ENCODE measurements at places on chromosomes 4 and X. TPM values are rescaled to one million over a fixed set of nuclear protein-coding genes. Genes with fewer than 3 reads are reported as not detected.
A peak's percentile ranks its signal among the peaks of the same experiment; 100 is the strongest.

The IL3RA gene
- total RNA-seq: 4.6 TPM

- no peak overlapping the region for H3K27ac ChIP-seq
- H3K36me3 ChIP-seq: no peaks in the 10 kb centered on the region
- H3K4me1 ChIP-seq: no peaks in the 10 kb centered on the region
- DNase-seq: no peak
- no peak overlapping the region for H3K4me3 ChIP-seq
- no peaks in the 10 kb centered on the region for H3K27me3 ChIP-seq
Measured at GRCh38 chr4:84530871-84531270, 31.8 kb upstream of the NKX6-1 start.

DNA sequence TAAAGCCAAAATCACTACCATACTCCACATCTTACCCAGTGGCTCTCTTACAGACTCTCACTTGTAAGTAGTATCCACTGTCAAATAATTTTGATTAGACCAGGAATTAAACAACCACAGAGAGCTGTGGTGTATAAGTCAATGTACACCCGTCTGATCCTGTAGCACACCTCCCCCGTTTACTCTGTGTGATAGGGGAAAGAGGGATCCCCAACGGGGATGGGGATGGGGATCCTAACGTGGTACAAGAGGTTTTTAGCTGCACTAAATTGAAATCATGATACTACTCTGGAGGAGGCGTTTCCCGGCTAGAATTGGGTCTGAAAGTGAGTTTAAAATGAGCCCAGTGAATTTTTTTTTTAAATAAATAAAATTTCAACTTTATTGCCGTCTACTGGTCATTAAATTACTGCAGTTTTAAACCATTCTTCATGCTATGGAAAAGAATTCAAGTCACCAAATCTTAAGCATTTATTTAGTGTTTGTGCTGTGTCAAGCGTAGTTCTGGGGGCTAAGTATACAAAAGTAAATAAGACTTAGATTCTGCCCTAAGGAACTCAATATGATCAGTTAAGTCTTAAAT lies 76.6 kb downstream of the INTS12 start:
- no peak overlapping the region for H3K27ac ChIP-seq
- H3K4me1 ChIP-seq: peaks cover 6% of the 10 kb centered on the region
- H3K4me3 ChIP-seq: no peak overlapping the region

- no peak overlapping the region for H3K4me3 ChIP-seq
- H3K27me3 ChIP-seq: peaks cover 3% of the 10 kb centered on the region
- no peaks in the 10 kb centered on the region for H3K36me3 ChIP-seq
- H3K27ac ChIP-seq: no peak overlapping the region
- H3K4me1 ChIP-seq: peaks cover 2% of the 10 kb centered on the region
Measured at GRCh38 chrX:107626481-107626880, 1.8 kb upstream of the PRPS1 start.

The PPP1R2C gene
- total RNA-seq: not detected

DNA sequence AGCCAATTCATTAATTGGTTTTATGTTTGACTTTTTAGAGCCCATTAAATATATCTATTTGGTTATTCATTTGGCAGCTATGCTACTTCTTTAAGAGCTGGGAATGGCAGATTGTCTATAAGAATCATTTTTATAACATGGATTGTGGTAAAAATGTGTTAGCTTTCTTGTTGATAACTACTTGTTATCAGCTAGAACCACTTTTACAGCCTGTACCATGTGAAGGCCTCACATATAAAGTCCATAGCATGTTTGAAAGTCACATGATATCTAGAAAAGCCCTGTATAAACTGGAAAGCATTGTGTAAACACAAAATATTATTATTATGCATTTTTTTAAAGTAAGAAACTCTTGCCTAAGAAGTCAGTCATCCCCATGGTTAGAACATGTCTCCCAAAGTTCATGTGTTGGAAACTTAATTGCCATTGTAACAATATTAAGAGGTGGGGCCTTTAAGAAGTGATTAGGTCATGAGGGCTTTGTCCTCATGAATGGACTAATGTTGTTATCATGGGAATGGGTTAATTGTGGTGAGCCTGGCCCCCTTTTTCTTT lies 110.9 kb upstream of the BMP2K start:
- peaks cover 4% of the 10 kb centered on the region for H3K4me1 ChIP-seq
- no peak overlapping the region for H3K4me3 ChIP-seq
- no peaks in the 10 kb centered on the region for H3K27me3 ChIP-seq
- no peak overlapping the region for H3K27ac ChIP-seq
- H3K36me3 ChIP-seq: no peaks in the 10 kb centered on the region

The CITED1 gene
- total RNA-seq: 3.8 TPM

The FATE1 gene
- total RNA-seq: not detected

GRCh38 chr4:16705341-16705740 lies 193.1 kb downstream of the LDB2 start:
- H3K27me3 ChIP-seq: no peaks in the 10 kb centered on the region
- peaks cover 3% of the 10 kb centered on the region for H3K4me1 ChIP-seq
- H3K4me3 ChIP-seq: no peak overlapping the region
- H3K27ac ChIP-seq: no peak overlapping the region

- H3K27me3 ChIP-seq: no peaks in the 10 kb centered on the region
- H3K4me3 ChIP-seq: no peak overlapping the region
- H3K4me1 ChIP-seq: no peaks in the 10 kb centered on the region
- no peak for DNase-seq
- H3K27ac ChIP-seq: no peak overlapping the region
Measured at GRCh38 chr4:8548731-8549351, 31.4 kb upstream of the GPR78 start.

DNA sequence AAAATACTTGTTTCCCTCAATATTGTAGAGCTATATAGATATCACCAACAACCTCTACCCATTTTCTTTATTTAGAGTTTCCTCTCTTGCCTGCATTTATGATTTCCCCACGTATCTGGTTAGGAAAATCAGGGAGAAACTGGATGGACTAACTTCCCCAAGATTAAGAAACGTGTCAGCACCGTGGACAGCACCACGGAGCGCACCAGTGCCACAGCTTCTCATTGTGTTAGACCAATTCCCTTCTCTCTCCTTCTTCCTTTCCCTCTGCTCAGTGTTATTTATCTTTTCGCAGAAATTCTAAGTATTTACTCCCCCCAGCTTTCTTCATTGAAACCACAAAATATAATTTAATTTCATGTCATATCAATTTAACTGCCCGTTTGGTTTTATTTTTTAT lies 568.6 kb upstream of the BOD1L1 start:
- H3K4me1 ChIP-seq: no peaks in the 10 kb centered on the region
- DNase-seq: peak; percentile 39
- H3K36me3 ChIP-seq: no peaks in the 10 kb centered on the region
- H3K4me3 ChIP-seq: no peak overlapping the region

The MAGEC3 gene
- not detected for total RNA-seq

- DNase-seq: peak; percentile 89
- no peaks in the 10 kb centered on the region for H3K27me3 ChIP-seq
- no peaks in the 10 kb centered on the region for H3K36me3 ChIP-seq
Measured at GRCh38 chrX:65034668-65035445, 58.6 kb upstream of the ZC4H2 start.

DNA sequence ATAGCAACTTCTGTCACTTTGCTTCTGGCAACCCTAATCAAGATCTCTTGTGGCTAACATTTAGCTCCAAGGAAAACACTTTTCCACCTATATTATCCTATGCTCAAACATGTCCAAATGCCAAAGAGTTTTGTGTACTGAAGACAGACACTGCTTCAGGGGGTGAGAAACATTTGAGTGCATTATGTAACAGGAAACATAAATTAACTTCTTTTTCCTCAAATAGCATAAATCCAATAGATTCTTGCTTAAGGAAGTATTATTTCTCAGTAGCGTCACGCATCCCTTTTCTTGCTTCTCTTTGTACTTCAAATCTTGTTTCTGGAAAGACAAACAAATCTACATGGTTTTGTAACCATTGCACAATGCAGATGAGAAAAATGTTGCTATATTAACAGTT lies 839.1 kb downstream of the GLUD2 start:
- H3K27ac ChIP-seq: no peak overlapping the region
- no peaks in the 10 kb centered on the region for H3K36me3 ChIP-seq
- H3K4me3 ChIP-seq: no peak overlapping the region
- no peaks in the 10 kb centered on the region for H3K27me3 ChIP-seq

The APLN gene
- 0.31 TPM for total RNA-seq

The RASGEF1B gene
- total RNA-seq: 15.0 TPM

- H3K4me3 ChIP-seq: no peak overlapping the region
- no peak overlapping the region for H3K27ac ChIP-seq
- no peaks in the 10 kb centered on the region for H3K4me1 ChIP-seq
- no peaks in the 10 kb centered on the region for H3K36me3 ChIP-seq
- DNase-seq: no peak
- H3K27me3 ChIP-seq: no peaks in the 10 kb centered on the region
Measured at GRCh38 chr4:114875630-114876029, 237.8 kb downstream of the NDST4 start.

DNA sequence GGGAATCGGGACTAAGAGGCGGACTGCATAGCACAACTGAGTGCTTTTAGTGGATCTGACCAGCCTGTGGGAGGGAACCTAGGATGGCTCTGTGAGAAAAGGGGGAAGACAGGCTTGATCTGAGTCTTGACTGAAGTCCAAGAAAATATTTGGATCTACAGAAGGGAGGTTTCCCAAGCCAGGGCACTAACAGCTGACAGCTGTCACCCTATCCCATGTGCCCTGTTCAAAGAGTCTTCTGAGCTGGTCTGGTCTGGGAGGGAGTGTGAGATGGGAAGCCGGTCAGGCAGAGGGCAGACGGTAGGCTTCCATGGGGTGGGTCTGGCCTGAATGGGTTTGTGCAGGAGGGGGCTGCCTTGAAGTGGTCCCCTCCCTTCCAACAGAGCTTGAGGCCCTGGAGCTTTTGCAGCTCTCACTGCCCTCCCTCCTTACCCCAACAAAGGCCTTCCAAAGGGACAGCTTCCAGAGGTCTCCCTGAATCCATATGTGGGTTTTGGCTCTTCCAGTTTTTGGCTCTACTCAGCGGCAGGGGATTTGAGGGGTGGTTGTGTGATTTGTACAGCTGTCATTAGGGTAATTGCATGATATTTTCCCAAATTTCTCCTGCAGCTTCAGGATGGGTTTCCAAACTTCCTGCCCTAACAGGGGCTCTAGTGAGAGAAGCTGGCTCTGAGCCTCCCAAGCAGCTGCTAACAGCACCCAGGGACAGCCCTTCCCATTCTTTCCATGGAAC lies 643.7 kb downstream of the BCOR start:
- no peak for DNase-seq
- no peaks in the 10 kb centered on the region for H3K36me3 ChIP-seq
- peaks cover 6% of the 10 kb centered on the region for H3K27me3 ChIP-seq
- peaks cover 10% of the 10 kb centered on the region for H3K4me1 ChIP-seq
- no peak overlapping the region for H3K4me3 ChIP-seq
- H3K27ac ChIP-seq: no peak overlapping the region

The MAOB gene
- total RNA-seq: 58.5 TPM

The POF1B gene
- 13.1 TPM for total RNA-seq

The TAB3 gene
- total RNA-seq: 26.9 TPM

The FGFR3 gene
- 25.5 TPM for total RNA-seq

DNA sequence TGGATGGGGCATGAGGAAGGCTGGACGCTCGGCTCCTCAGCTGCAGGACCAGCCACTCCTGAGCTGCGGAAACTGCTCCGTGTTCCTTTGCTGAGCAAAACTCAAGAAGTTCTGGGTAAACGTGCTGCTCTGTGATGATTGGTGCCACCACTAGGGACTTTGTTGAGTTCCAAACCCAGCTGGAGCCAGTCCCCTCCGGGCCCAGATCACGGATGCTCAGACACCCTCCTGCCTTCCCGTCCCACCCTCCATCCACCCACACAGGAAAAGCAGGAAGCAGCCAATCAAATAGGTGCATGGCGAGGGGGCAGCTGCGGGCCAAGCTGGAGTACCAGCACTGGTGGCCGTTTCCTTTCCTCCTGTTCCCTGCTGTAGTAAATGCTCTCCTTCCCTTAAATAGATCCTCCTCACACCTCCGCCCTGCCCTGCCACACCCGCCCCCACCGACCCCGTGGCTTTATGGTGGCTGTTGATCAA lies 68.0 kb downstream of the ADRA2C start:
- no peak overlapping the region for H3K4me3 ChIP-seq
- no peak overlapping the region for H3K27ac ChIP-seq
- H3K4me1 ChIP-seq: no peaks in the 10 kb centered on the region
- H3K36me3 ChIP-seq: no peaks in the 10 kb centered on the region
- peak; percentile 35 for DNase-seq

DNA sequence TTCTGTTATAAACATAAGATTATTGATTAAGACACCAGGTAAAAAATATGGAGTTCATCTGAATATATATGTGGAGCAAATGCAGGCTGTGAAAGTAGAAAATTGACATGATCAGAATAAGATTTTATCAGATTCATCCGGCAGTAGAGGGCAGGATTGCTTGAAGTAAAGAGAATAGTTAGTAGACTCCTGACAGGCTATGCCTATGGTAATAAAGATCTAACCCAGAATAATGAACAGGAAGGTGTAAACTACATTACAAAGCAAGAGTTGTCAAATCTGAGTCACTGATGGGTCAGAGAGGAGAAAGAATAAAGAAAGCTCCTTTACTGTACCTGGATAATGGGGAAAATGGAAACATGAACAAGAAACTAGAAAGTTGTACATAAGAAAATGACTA lies 20.8 kb upstream of the TMEM184C start:
- no peaks in the 10 kb centered on the region for H3K36me3 ChIP-seq
- H3K4me3 ChIP-seq: no peak overlapping the region
- H3K27me3 ChIP-seq: no peaks in the 10 kb centered on the region
- DNase-seq: no peak
- H3K27ac ChIP-seq: no peak overlapping the region

DNA sequence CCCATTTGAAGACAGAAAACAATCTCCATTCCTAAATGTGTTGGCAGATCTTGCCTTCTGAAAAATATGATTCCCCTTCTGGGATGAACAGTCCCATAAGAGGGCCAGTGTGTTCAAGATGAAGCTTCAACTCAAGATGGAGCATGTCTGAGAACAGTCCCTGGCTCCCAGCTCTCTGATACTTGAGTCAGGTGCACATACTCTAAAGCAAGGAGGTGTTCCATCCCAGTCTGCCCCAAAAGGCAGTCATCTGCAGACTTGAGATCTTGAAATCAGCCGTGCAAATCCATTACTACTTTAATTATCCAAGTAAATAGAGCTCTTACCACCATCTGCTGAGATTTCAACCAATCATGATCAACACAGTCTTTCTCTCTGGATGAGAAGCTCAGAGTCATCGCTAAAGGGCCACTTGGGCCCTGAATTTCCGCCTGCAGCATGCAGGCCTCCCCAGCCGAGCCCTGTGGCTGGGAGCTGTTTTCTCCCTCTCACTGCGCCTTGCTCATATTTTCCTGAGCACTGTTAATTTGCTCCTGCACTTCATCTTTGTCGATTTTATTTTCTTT lies 22.2 kb downstream of the CCDC149 start:
- no peaks in the 10 kb centered on the region for H3K4me1 ChIP-seq
- no peaks in the 10 kb centered on the region for H3K36me3 ChIP-seq
- no peak overlapping the region for H3K4me3 ChIP-seq
- no peak overlapping the region for H3K27ac ChIP-seq
- no peaks in the 10 kb centered on the region for H3K27me3 ChIP-seq
